ENCODE measurements at places on chromosomes 4 and X.

- no peak for DNase-seq
Measured at GRCh38 chrX:101774340-101774739, 114.7 kb upstream of the ARMCX2 start.

- no peak for DNase-seq
Measured at GRCh38 chrX:139691843-139692505, 16.0 kb downstream of the MCF2 start.

GRCh38 chrX:41108007-41108406 is 22.8 kb downstream of the USP9X start:
- DNase-seq, result no peak

DNA sequence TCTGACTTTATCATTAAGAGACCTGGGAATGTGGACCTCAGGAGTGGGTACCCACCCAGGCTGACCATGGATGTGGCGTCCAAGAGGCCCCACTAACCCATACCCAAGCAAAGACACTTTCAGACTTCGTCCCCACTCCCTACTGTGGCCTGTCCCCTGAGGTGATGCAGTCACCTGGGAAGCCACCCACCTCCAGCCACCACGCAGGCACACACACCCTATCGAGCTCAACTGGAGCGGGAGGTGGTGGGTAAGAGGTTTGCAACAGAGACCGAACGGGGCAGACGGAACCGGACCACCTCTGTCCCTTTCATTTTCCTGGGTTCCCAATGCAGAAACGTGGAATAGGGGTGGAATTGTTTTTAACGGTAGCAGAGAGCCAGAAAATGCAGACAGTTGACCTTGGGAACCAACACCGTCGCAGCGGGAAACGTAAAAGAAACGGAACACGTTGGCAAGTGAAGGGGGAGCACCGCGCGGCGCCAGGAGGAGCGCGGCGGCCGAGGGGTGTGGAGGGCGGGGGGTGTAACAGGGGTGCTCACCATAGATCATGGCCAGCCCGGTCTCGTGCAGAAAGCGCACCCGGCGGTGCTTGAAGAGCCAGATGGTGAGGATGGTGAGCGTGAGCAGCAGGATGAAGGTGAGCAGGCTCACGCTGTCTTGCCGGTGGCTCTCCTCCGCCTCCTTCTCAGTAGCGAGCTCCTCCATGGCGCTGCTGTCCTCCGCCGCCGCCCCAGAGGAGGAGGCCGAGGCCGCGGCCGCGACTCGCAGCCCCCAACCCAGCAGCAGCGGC is 559 bp downstream of the SLC9A7 start:
- DNase-seq, result no peak
